NCI-H2171 treated with DMSO at 0.1 percent for 48 hours (cell line): ENCODE measurements at places on chromosomes 12 and 14.
A peak's percentile ranks its signal among the peaks of the same experiment; 100 is the strongest.

DNA sequence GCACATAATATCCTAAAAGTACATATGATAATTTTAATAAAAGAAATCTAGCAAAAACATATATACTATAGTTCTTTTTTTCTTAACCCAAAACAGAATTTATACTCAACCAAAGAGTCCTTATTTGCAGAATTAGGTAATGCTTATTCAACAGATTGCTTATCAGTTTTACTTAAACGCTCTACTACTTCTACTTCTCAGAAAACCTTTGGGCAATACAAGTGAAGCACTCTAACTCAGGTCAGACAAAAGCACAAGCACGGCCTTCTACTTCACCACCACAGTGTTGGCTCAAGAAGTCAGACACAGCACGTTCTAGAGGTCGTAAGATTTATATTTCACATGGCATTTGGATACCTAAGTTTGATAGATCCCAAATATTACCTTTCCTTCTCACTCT, 29.2 kb downstream of the DICER1 start:
- DNase-seq = no peak

DNA sequence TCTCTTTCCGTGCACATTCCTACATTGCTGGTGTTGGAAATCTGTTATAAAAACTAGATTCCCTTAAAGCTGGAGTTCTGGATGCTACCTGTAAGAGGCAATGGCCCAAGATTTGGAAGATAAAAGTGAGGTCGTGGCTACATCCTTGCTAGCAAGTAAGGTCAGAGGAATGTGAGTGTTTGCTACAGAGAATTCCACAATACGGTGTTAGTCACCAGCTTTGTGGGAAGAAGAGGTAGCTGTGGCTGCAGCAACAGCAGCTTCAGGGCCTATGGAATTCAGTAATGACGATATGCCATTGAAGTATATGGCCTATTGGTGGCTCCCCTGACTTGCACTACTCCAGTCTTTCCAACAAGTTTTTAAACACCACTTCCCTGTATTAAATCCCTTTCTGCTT, 227.7 kb upstream of the TMEM260 start:
- DNase-seq = no peak

DNA sequence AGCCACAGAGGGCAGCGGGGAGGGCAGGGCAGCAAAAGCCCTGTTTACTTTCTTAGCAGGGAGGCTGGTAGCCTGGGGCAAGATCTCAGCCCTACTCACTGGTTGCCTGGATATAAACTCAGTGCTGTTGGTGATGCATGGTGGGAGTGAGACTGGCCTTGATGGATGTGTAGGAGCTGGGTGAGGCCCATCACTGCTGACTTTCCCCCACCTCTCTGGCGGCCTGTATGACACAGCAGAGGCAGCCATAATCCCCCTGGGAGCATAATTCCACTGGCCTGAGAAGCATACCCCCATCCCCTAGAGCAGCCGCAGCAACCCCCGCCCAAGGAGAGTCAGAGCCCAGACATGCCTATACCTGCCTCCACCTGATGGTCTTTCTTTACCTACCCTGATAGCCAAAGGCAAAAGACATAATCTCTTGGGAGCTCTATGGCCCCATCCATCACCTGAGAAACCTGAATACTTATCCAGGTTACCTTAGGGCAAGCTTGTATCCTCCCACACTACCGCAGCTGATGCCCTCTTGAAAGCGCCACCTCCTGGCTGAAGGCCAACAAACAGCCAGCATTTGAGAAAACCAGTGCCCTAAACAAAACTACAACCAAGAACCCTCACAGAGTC, 59.3 kb downstream of the DNAI7 start:
- DNase-seq = peak; percentile 92

- no peak for DNase-seq
Measured at GRCh38 chr12:70571705-70572268, 65.4 kb downstream of the PTPRB start.

DNA sequence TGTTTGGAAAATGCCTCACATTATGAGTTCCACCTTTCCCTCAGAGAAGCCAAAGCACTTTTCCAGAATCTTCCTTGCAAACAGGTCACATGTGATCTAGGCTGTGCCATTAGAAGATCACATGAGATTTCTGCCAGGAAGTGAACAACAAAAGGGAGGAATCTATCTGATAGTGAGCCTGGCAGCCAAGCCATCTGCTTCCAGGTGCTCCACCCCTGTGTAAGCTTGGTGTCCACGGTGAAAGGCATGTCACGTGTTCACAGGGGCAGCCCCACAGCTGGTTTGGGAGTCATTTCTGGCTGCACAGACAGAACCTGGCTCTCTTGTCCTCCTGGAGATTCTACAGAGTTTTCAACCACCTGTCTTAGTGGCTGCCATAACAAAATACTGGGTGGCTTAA, 3.5 kb upstream of the KSR2 start:
- peak; percentile 57 for DNase-seq

DNA sequence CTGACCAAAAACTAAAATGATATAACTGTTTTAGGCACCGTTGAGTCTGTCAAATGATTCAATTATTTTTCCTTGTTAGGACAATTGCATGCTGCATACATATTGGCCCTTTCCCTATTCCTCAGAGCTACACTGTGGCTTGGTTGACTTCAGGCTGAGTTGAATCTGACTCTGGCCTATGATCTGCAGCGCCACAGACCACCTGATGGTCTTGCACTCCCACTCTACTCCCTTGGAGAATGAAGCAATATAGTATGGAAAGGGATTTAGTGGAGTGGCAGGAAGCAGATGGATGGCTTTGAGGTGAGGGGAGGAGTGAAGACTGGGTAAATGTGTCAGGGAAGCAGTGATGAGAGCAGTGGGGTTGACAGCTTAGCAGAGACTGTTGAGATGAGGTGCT, 579.0 kb upstream of the STXBP6 start:
- DNase-seq = no peak

- DNase-seq = no peak
Measured at GRCh38 chr12:5581616-5582015, 149.7 kb downstream of the NTF3 start.

DNA sequence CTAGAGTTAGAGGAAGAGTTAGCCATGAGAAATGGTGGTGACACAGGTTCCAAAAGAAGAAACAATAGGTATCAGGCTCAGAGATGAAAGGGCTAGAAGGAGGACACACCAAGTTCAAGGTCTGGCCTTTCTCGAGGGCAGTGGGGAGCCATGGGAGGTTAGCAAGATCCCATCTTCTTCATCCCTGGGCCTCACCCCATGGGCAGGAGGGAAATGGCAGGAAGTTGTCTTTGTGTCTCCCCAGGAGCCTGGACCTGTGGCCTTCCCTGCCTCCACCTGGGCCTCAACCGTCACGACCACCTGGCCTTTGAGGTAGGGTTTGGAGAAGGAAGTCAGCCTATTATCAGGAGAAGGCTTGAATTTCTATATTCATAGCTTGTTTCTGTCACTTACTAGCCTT, 5.8 kb upstream of the AQP2 start:
- no peak for DNase-seq

DNA sequence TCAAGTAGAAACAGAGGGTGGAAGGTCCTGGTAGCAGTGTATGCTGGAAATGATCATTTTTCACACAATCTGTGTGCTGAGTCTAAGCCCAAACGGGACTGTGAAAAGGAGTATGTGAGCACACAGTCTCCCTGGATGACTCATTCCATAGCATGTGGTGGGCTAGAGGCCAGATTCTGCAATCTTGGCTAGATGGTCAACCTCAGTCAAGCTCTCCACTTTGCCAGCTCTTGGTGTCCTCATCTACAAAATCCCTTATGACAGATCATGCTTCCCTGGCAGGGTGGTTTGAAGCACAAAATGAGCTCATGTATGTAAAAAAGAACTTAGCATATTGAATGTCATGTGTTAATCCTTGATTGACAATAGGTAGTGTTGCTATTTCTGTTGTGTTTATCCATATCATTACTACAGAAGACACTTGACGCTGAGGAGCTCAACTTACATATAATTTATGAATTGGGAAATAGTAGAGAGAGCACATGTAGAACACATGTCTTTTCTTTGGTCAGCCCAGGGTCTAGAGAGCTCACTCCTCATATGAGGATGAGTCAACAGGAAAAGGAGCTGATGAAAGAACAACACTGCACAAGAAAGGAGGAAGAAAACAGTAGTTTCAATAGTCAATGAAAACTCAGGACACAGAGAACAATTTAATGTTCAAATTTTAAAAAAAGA, 517.5 kb downstream of the BCL11B start:
- no peak for DNase-seq

GRCh38 chr12:3366451-3367110, 124.4 kb upstream of the PRMT8 start:
- no peak for DNase-seq

DNA sequence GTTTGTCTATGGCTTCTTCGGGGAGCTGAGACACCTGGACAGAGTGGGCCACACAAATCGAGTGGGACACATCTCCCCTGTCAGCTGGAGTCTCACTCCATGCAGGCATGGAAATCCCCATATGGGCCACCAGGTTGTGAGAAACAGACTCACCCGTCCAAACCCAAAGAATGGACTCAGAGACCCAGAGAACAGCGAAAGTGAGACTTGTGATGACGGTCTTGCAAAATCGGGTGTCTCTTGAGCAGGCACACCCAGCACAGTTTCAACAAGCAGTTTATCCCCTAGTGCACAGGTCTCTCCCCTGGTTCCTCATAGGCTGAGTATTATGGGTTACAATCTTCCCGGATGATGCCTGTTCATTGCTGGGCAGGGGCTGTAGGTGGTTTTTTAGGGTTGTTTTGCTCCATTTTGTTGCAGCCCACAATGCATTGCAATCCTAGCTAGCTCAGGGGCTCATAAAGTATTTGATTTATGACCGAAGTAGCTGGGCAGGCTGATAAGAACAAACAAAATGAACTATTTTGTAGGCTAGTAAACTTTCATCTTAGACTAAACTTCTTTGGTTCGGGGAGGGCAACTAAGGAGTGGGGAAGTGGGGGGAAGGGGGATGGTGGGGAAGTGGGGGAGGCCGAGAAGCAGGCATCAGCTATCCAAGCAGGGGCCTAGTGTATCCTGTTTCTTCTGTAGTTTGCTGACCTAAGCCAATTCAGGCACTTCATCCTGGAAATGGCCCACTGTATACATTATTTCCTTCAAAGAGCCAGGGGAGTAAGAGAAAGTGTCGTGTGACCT, 45.3 kb downstream of the IQSEC3 start:
- no peak for DNase-seq

- no peak for DNase-seq
Measured at GRCh38 chr12:107360033-107360432, 266.7 kb upstream of the CRY1 start.
